ENCODE measurements at places on chromosomes 7 and 10.

DNA sequence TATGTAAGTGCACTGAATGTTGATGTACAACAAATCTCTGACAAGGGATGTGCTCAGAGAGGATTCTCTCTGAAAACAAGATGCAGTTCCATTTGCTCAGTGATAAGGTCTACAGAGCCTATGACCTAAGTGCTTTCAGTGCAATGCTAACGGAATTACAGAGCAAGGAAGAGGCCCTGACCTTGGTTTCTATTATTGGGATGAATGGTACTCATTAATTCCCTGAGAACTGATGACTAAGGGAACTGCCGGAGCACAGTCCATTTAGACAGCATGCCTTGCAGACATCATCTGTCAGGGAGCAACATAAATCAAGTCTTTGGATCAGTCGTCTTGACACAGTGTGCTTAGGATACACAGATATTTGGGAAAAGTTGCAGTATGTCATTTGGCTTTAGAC, 340.8 kb downstream of the PHTF2 start:
- no peak for DNase-seq

DNA sequence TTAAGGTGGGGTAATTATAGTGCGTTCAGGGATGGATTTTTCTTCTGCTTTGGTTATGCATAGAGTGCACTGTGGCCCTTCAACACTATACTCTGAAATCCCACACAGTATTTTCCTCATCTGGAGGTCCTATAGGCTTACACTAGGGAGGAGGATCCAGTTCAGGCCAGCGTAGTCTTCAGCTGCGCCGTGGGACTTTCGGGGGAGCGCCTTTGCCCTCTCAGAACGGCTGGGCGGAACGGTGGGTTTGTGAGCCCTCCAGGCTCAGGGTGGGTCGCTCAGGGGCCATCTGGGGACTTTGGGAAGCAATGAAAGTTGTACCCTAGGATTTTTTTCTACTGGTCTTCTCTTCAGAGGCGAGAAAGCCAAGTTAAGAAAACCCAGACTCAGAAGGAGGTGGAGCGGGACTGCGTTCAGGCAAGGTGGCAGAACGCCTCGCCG, 652 bp upstream of the VPS26A start:
- DNase-seq: no peak

DNA sequence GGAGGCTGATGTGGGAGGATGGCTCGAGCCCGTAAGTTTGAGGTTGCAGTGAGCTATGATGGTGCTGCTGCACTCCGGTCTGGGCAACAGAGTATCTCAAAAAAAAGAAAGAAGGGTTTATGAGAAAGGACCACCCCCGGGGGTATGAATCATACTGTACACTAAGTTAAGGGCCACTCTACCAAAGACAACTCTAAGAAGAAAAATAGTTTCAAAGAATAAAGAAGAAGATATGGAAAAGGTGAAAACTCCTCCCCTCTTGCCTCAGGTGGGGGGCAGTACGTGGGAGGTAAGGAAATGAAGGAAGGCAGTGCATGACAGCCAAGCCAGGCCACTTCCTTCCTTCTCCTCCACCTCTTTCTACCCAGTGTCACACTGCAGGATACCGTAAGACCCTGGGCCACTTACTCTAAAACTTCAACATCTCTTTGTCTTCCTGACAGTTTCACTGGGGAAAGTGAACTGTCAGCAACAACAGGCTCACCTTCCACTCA, 61.3 kb downstream of the PIP4K2A start:
- DNase-seq: no peak

DNA sequence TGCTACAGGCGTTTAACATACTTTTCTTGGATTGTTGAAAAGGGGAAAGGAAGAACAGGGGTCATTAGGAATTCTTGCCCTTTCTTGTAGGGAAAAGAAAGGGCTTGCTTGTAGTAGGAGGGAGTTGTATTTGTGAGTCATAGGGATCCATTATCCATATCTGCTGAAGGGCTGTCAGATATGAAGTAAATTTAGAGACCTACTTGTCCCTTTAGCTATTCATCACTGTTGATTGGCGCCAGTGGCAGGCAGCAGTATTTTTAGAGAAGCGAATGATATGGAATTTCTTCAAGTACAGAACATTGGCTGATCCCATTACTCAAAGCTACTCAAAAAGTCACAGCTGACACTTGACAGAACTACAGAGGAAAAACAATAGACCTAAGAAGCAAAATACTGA, 97.7 kb downstream of the CELF2 start:
- no peak for DNase-seq

DNA sequence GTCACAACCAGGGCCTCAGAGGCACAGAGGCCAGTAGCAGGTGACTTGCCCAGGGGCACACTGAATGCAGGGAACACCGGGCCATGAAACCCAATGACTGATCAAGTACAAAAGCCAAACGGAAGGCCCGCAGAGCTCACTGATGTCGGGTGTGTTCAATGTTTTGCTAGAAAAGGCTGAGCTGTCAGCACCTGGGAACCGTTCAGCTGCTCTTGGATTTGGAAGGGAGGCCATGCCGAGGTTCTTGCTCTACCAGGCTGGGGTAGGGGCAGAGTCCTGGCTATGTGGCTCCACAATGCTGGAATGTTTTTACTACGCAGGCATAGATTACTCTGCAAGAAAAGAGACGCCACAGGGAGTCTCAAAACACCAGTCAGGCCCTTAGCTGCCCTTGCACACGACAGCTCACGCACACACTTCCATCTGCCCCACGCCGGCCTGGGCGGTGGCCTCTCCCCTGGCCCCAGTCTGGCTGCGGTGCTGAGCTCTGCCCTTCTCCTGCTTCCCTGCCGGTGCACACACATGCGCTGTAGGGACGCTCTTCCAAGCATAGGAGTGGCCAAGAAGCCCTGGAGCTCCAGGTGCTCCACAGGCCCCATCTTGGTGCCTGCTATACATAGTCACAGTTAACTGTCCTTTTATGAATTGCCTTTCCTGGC, 79.9 kb downstream of the ZRANB1 start:
- no peak for DNase-seq

- no peak for DNase-seq
Observed at GRCh38 chr10:119104654-119105015, 722 bp downstream of the DENND10 start.

DNA sequence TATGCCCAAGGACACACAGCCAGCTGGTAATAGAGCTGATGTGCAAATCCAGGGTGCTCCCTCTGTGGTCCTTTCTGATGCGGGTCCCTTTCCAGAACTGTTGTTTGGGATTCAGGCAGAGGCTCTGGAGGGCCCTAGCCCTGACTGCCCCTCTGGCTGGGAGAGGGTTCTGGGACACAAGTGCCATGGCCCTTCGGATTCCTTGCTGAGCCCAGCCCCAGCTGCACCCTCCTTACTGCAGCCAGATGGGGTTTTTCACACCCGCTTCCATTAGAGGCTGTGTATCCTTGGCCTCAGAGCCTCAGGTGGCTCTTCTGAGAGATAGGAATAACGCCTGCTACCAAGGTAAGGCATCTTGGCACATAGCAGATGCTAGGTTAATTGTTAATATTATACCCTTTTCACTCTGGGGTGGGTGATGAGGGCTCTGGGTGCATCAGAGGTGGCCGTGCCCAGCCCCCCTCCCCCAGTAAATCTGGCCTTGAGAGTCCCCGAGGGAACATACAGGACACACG, 89.8 kb upstream of the LRRC4 start:
- DNase-seq: no peak

DNA sequence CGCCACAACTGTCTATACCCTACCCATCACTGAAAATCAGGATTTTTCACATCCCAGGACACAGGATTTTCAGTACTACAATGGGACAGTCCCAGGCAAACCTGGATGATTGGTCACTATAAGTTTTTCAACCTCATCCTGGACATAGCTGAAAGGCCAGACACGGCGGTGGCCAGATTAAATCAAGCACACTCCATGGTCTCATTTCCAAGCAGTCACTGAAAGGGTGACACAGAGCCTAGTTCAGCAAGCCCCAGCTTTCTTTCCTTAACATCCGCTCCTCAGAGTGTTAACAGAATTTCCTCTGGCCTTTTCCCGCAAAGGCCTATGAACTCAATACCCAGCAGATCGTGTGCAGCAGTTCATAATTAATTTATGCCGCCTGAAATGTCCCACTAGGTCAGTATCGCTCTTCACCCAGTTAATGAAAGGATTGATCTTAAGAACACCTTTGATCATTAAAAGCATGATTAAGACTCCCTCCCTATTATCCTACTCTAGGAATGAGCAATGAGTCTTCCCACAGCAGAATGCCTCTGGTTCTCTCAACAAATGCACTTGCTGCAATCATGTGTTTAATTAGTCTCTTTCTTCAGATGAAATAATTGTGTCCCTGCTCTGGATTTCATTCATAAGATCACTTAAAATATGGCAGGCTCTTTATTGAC, 104.0 kb upstream of the NANOS1 start:
- no peak for DNase-seq

DNA sequence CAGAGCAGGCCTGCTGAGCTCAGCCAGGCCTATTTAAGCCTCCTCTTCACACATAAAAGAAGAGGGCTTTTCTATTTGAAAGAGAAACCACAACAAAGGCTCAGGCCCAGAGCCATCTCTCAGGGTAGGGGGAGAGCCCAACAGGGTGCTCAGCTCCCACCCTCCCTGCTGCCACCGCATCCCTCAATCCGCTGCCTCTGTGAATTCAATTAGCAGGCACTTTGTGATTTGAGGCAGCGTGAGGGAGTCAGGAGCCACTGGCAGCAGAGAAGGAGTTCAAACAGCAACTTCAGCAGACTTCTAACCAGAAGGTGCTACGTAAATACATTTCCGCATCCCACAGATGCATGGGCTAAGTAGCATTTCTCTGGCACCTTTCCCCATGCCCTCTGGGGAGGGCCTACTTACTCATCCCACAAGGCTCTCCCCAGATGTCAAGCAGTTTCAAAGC, 45.2 kb downstream of the LRRC20 start:
- no peak for DNase-seq

DNA sequence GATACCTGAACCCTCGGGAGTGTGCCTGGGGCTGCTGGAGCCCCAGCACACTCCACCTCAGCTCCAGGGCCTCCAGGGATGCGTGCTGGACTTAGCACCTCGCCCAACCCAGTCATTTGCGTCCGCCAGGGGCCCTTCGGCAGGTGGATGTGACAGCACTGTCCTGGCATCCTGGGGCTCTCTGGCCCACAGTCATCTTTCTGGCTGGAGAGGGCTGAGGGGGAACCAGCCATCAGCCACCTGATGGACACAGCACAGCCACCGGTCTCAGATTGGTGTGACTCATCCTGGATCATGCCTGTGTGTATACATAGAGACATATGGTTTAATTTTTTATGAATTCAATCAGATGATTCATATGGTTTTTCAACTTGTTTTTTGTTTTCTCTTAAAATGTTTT, 11.1 kb downstream of the ZNF775 start:
- no peak for DNase-seq

- DNase-seq: no peak
Observed at GRCh38 chr10:110808615-110809014, 63.1 kb upstream of the PDCD4 start.

GRCh38 chr7:69782917-69783684, 184.8 kb downstream of the AUTS2 start:
- no peak for DNase-seq

GRCh38 chr10:106795619-106796018, 368.9 kb downstream of the SORCS1 start:
- DNase-seq: no peak

DNA sequence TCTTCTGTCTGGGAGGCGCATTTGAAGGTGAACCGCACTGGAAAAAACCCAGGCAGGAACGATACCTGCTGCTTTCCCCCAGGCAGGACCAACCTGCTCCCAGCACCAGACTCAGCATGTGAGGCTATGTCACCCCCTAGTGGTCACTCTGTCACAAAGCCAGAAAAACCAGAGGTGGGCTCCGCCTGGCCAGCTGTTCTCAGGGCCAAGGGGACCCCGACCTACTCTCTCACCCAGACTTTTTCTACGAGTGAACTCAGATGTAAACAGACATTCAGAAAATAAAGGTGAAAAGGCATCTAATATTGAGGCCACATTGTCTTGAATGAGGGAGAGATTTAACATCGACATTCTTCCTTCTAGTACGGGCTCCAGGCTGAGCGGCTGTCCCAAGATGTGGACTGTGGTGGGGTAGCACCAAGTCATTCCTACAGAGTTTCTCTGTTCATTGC, 117.3 kb downstream of the PRKAG2 start:
- peak; percentile 63 for DNase-seq

- no peak for DNase-seq
Observed at GRCh38 chr7:19939746-19940145, 166.3 kb upstream of the TMEM196 start.

GRCh38 chr7:114931656-114932011, 9.7 kb downstream of the MDFIC start:
- no peak for DNase-seq

GRCh38 chr7:86785641-86786040, 141.9 kb downstream of the GRM3 start:
- DNase-seq: no peak

DNA sequence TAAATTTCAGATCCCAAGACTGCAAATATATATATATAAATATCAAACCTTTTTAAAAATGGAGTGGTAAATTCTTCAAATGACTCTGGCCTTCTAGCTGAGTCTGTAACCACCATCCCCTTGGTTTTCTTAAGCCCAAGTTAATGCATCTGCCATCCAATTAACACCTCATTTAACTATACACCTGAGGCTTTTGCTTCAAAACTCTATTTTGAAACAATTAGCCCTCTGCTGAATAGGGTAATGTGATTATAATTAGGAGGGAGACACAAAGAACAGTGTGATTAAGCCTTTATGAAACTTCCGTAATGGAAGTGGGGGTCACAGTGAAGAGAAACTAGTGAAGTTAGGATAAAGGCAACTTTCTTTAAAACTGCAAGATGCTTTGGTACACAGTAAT, 83.6 kb downstream of the GPR37 start:
- no peak for DNase-seq

GRCh38 chr7:140771826-140772225, 75.3 kb downstream of the NDUFB2 start:
- no peak for DNase-seq

- DNase-seq: no peak
Observed at GRCh38 chr7:107528461-107528860, 35.3 kb downstream of the COG5 start.

- DNase-seq: no peak
Observed at GRCh38 chr7:94940241-94940640, 32.8 kb downstream of the PPP1R9A start.

- no peak for DNase-seq
Observed at GRCh38 chr10:44301781-44302355, 83.0 kb downstream of the CXCL12 start.

Data from SHP77 (cell line).